ENCODE measurements at places on chromosomes 5 and 9.

DNA sequence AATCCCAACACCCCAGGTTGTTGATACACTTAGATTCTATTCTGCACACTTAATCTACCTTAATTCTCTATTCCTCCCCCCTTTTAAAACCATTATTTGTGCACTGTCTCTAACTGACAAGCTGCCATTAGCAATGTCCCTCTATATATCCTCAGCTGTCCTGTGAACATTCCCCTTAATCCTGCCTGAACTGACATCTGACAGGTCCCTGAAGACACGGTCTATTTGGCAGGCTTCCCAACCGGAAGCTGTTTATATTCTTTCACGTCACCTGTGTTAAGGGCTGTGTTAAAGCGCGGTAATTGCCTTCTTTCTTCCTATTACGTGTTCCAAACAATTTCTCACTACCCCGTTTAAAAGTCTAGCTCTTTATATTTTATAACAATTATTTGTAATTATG, 277.3 kb downstream of the CDH9 start:
- DNase-seq: no peak

- DNase-seq: no peak
Measured at GRCh38 chr5:174764309-174764708, 39.9 kb downstream of the MSX2 start.

GRCh38 chr5:62568800-62569432, 9.7 kb upstream of the LRRC70 start:
- no peak for DNase-seq

DNA sequence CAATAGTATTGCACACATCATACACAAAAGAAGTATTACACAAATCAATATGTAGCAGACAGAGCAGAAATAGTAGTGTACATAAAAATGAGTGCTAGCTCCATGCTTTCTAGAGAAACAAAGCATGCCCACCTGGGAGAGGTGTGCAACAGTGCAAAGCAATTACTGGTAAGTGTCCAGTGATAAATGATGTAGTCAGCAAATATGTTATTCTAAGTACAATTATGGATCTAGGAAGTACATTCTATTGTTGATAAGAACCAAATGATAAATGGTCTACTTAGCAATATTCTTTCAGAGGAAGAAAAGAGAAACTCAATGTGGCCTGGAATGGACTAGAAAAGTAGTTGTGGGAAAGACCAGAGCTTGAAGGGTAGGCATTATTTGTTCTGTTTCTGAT, 188.6 kb downstream of the HINT1 start:
- DNase-seq: no peak

- no peak for DNase-seq
Measured at GRCh38 chr5:135881819-135882218, 13.8 kb downstream of the IL9 start.

GRCh38 chr9:121885345-121885901, 207.7 kb downstream of the TTLL11 start:
- DNase-seq: no peak

DNA sequence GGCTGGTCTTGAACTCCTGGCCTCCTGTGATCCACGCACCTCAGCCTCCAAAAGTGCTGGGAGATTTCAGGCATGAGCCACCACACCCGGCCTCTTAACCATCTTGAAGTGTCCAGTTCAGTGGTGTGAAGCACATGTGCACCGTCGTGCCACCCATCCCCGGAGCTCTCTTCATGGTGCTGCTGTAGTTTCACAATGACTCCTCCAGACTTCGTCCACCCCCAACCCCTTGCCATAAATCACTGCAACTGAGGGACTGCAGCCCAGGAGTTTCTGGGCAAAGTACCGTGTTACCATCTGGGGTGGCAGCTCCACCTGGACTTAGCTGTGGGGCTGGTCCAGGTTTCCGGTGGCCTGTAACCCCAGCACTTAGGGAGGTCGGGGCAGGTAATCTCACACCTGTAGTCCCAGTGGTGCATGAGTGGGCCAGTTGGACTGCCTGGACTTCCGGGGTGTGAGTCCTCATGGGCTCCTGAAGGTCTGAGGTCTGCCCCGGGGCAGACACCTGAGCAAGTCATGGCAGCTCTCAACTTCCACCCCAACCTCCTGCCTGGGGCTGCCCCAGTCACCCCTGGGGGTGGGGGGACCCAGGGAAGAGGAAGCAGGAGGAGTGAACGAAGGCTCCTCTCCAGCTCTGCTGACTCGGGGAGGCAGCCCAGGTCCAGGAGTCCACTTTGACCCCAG, 6.6 kb upstream of the N4BP3 start:
- DNase-seq: no peak

GRCh38 chr5:124706729-124707361, 39.6 kb downstream of the ZNF608 start:
- DNase-seq: no peak

Data from activated CD4-positive, alpha-beta T cell treated with anti-CD3 and anti-CD28 coated beads, Interleukin-2, amount 50 U/mL, for 24 hours (primary cell).